ENCODE measurements at places on chromosomes 4 and X.
A peak's percentile ranks its signal among the peaks of the same experiment; 100 is the strongest.

GRCh38 chr4:82784681-82785610 is 13.7 kb downstream of the SCD5 start:
- no peaks in the 10 kb centered on the region for H3K36me3 ChIP-seq
- no peak for DNase-seq
- H3K27ac ChIP-seq = no peak overlapping the region
- H3K27me3 ChIP-seq = peaks cover 24% of the 10 kb centered on the region
- H3K4me3 ChIP-seq = no peak overlapping the region

DNA sequence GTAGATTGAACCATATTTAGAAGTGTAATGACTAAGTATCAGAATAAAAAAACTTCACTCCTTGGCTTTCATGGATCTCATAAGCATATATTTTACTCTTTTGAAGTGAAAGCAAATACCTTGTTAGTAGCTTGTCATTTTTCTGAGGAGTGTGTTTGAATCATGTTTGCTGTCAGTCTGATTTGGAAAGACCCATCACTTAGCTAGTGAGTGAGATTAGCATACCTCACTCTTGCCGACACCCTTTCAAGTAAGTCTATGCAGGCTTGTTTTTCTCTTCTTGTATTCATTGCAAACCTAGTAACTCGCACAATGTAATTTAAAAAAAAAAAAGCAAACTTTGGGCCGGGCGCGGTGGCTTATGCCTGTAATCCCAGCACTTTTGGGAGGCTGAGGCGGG is 360.0 kb downstream of the ARHGAP24 start:
- H3K27ac ChIP-seq = no peak overlapping the region
- H3K36me3 ChIP-seq = no peaks in the 10 kb centered on the region
- H3K4me1 ChIP-seq = no peaks in the 10 kb centered on the region
- no peaks in the 10 kb centered on the region for H3K27me3 ChIP-seq
- H3K4me3 ChIP-seq = no peak overlapping the region
- no peak for DNase-seq

- peaks cover 31% of the 10 kb centered on the region for H3K36me3 ChIP-seq
- no peak for DNase-seq
- H3K4me3 ChIP-seq = no peak overlapping the region
- H3K27me3 ChIP-seq = no peaks in the 10 kb centered on the region
Observed at GRCh38 chr4:88419874-88420273, 37.0 kb upstream of the HERC5 start.

DNA sequence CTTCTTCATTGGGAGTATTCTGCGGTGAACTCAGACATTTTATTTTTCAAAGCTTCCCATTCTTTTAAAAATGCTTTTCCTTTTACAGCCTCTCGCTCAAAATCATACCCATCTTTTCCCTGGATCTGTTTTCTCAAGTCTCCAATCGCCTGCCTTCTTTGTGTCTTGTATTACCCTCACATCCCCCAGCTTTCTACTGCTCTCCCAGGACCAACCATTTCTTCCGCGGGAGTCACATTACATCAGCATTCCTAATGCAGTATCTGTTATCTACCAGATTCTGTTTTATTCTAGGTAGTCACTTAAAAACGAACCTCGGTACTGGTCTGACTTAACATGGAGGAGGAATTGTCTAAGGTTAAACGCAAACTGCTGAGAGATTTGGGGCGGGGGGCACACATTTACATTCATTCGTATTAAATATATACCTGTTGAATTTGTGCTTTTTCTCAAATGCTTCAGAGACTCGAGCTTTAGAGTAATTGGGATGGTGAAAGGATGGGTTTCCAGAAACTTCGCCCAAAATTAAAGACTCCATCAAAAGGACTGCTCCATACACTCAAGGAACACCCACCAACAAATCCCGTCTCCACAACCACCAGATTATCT is 493 bp upstream of the UCHL1 start:
- no peak for DNase-seq
- no peak overlapping the region for H3K4me3 ChIP-seq
- no peaks in the 10 kb centered on the region for H3K4me1 ChIP-seq
- H3K27me3 ChIP-seq = peaks cover 46% of the 10 kb centered on the region

GRCh38 chrX:1598021-1598875 is 6.8 kb downstream of the AKAP17A start:
- no peaks in the 10 kb centered on the region for H3K27me3 ChIP-seq
- peak overlapping the region; percentile 31 for H3K27ac ChIP-seq
- DNase-seq = peak; percentile 1
- H3K36me3 ChIP-seq = peaks cover 65% of the 10 kb centered on the region
- no peak overlapping the region for H3K4me3 ChIP-seq
- peaks cover under 1% of the 10 kb centered on the region for H3K4me1 ChIP-seq

GRCh38 chr4:85565761-85566480 is 91.0 kb downstream of the ARHGAP24 start:
- no peaks in the 10 kb centered on the region for H3K36me3 ChIP-seq
- H3K27ac ChIP-seq = no peak overlapping the region
- no peaks in the 10 kb centered on the region for H3K27me3 ChIP-seq
- no peak for DNase-seq
- H3K4me1 ChIP-seq = no peaks in the 10 kb centered on the region

- no peak for DNase-seq
- H3K27ac ChIP-seq = no peak overlapping the region
- no peaks in the 10 kb centered on the region for H3K27me3 ChIP-seq
- peaks cover 26% of the 10 kb centered on the region for H3K4me1 ChIP-seq
Observed at GRCh38 chr4:185346975-185347601, 48.6 kb downstream of the LRP2BP start.

Measured in T-helper 2 cell treated with Interferon-gamma antibody and Interleukin-4, amounts not matched to agents 5 μg/mL and 100 μg/mL, for 36 hours (primary cell).